Tongue (tissue), 3 donors: ENCODE measurements at places on chromosomes 5 and 9. TPM values are rescaled to one million over a fixed set of nuclear protein-coding genes. Genes with fewer than 3 reads are reported as not detected.

GRCh38 chr5:14614490-14614889 is 32.9 kb downstream of the OTULINL start:
- no peak for DNase-seq

DNA sequence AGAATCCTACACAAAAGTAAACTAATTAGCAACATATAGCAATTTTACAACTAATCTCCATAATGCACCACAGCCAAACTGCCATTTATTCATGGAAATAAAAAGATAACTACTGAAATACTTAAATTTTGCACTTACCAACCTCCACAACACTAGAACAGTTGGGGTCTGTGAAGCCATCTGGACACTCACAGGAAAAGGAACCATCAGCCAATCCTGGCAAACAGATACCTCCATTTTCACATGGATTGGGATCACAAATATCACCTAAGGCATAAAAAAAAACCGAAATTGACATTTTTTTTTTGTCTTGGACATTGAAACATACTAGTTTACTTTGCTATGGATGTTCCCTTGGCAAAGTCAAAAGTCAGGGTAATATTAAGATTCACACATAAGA is 130.7 kb downstream of the EDIL3 start:
- DNase-seq: no peak

- no peak for DNase-seq
Measured at GRCh38 chr5:162288647-162289296, 221.2 kb downstream of the GABRG2 start.

DNA sequence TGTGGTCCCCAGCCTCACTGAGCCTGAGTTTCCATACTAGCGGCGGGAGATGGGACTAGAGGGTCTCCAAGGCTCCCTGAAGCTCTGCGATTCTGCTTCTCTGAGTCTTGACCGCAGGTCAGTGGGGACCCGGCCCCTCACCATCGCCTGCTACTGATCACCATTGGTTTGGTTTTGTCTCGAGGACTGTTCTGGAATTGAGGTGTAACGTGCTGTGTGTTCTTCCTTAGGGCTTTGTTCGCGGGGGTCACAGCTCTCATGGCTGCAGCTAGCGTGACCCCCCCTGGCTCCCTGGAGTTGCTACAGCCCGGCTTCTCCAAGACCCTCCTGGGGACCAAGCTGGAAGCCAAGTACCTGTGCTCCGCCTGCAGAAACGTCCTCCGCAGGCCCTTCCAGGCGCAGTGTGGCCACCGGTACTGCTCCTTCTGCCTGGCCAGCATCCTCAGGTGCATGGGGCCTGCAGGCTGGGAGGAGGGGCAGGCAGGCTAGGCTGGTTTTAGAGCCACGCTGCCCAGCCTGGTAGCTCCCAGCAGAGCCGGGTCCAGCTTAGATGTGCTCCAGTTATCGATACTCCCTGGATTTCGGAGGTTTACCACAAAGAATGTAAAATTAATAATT is 12.3 kb downstream of the TRAF2 start:
- DNase-seq: no peak

GRCh38 chr5:29822521-29822920 is 1371.0 kb upstream of the CDH6 start:
- DNase-seq: no peak

Gene S100Z
- total RNA-seq: 2.1 TPM
